Hematopoietic multipotent progenitor cell treated with erythropoietin and hydrocortisone succinate and interleukin-3 and kit ligand, for 6 days (in vitro differentiated cells): ENCODE measurements at places on chromosomes 5 and 9.
A peak's percentile ranks its signal among the peaks of the same experiment; 100 is the strongest.

GRCh38 chr5:55568654-55569512 lies 34.1 kb upstream of the PLPP1 start:
- DNase-seq: peak; percentile 72

DNA sequence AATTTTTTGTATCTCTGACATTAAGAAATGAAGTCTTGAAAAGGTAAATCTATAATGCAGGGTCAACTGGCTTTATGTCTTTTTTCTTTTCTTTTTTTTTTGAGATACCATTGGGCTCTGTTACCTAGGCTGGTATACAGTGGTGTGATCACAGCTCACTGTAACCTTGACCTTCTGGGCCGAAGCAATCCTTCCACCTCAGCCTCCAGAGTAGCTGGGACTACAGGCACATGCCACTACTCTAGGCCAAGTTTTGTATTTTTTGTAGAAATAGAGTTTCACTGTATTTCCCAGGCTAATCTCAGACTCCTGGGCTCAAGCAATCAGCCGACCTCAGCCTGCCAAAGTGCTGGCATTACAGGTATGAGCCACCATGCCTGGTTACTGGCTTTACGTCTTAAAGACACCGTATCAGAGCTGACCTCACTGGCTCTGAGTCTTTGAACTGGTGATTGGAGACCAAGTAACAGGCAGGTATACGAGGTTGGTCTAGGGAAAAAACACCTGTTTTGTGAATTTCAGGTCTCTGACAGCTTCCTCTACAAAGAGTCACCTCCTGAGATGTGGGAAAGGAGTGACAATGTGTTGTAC lies 70.4 kb upstream of the GPBP1 start:
- DNase-seq: no peak

DNA sequence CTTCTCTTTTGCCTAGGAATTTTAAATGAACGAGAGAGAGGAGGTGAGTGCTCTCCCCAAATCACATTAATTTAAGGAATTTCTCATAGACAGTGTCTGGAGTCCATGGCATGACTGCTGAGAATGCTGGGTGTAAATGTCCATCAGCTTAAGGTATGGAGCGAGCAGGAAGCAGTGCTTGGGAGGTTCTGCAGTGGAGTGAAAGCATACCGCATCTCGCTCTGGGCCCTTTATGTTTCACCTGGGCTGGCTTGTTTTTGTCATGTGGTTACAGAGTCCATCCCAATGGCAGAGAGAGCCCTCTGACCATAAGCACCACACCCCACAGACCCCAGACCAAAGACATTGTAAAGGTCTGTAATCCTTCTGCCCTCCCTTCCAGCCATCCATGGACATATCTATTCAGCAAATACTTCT lies 20.6 kb upstream of the TNFAIP8 start:
- no peak for DNase-seq

- DNase-seq: no peak
These were observed 45.6 kb upstream of the JADE2 start for GRCh38 chr5:134479839-134480238.

DNA sequence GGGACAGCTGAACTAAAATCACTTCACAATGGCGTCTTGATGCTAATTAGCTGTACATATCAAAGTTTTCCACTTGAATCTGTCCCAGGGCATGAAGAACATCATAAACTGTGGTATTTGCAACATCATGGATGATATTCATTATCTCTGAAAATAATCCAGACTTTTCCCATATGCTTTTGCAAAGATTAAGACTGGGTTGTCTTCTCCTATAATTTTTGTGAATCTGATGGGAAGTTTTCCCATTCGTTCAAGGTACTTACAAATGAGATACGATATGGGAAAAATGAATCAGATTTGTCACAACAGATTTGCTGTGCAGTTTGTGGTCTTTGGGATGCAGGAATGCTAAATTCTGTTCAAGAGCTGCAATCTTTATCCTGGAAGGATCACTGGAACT lies 17.4 kb upstream of the ADAMTS16 start:
- DNase-seq: no peak

DNA sequence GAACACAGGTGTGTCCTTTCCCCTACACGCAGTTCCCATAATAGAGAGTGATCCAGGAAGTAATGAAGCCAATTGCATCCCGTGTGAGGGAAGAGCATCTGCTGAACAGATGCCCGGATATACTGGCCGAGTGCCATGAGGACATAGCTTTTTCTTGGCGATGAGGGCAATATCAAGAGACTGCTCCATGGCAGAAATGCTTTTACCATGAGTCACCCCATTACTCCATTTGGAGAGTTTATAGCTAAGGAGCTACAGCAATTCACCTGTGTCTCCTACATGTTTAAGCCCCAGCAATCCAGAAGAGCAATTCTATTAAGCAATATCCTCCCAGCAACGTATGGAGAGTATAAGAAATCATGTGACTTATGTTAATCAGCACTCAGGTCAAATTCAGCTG lies 222.0 kb upstream of the KLF4 start:
- no peak for DNase-seq

DNA sequence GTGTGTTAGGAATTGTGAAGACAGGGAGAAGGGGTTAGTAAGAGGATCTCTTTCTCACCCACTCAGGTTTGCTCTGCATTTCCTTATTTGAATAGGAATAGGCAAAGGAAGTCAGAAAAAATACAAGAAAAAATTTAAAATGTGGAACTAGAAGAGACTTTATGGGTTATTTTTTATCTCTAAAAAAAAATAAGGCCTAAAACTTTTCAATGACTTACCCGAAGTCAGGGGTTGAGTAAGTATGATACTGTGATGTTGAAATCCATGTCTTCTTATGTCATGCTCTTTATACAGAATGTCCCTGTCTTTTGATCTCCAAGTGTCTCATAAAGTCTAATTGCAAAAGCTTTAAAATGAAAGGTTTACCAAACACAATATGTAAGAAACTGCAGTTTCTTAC lies 148.3 kb upstream of the PIK3R1 start:
- DNase-seq: peak; percentile 5

DNA sequence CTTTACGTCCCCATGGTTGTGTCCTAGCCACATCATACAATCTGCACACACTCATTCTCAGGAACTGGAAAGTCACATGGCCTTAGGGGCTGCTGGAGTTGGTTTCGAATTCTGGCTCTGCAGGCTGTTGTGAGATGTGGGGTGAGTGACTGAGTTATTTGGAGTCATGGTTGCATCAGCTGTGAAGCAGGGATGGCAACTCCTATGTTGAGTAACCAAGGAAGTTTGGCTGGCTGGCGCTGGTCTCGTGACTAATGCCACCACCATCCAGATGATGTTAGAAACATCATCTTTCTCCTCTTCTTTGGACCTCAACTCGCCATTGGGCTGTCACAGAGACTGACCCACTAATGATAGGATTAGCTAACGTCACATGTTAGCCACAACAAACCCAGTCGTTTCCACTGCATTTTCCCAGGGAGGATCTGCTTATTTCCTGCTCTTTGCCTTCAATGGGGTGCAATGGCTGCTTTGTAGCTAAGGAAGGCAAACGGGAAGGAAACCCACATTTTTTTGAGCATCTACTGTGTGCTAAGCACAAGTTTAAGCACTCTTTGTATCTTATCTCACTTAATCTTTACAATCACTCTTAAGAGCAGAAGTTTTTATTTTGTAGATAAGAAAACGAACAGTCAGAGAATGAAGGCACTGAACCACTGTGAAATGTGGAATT lies 78.1 kb upstream of the UBTD2 start:
- DNase-seq: no peak

- no peak for DNase-seq
These were observed 13.4 kb upstream of the CCL27 start for GRCh38 chr9:34675869-34676268.

GRCh38 chr5:132110930-132111329 lies 37.3 kb downstream of the CSF2 start:
- DNase-seq: no peak

DNA sequence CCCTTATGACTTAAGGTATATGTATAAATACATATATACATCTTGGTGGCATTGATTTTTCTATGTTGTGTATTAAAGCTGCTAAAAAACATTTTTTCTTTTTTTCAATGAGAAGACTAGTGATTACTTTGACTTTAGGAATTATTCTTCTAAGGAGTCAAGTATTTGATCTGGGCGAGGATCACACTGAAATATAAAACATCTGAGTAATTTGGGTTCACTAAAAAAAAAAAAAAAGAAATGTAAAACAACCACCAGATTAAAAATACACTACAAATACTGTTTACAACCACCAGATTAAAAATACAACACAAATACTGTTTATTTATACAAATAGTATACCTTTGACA lies 9.0 kb downstream of the UBAP1 start:
- no peak for DNase-seq

- peak; percentile 15 for DNase-seq
These were observed 193.1 kb downstream of the DCP2 start for GRCh38 chr5:113169720-113170119.

GRCh38 chr5:106768392-106768791 lies 902.3 kb downstream of the EFNA5 start:
- no peak for DNase-seq

DNA sequence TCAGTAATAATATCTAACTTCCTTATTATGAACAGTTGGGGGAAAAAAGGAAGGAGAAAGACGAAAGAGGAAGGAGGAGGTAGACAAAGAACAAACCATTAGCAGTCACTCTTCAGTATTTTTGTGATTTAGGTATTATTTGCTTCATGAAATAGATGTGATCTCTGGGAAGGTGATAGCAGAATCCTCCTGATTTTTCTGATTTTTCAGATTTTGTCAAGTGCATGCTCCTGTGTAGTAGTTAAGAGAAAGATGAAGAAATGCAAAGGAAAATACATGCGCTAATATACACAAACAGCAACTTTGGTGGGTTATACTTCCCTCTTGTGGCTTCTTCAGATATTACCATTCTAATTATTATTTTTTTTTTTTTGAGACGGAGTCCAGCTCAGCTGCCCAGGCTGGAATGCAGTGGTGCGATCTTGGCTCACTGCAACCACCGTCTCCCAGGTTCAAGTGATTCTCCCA lies 31.6 kb downstream of the LMNB1 start:
- DNase-seq: peak; percentile 77

- DNase-seq: peak; percentile 39
These were observed 1.2 kb downstream of the PTBP3 start for GRCh38 chr9:112332214-112332613.

DNA sequence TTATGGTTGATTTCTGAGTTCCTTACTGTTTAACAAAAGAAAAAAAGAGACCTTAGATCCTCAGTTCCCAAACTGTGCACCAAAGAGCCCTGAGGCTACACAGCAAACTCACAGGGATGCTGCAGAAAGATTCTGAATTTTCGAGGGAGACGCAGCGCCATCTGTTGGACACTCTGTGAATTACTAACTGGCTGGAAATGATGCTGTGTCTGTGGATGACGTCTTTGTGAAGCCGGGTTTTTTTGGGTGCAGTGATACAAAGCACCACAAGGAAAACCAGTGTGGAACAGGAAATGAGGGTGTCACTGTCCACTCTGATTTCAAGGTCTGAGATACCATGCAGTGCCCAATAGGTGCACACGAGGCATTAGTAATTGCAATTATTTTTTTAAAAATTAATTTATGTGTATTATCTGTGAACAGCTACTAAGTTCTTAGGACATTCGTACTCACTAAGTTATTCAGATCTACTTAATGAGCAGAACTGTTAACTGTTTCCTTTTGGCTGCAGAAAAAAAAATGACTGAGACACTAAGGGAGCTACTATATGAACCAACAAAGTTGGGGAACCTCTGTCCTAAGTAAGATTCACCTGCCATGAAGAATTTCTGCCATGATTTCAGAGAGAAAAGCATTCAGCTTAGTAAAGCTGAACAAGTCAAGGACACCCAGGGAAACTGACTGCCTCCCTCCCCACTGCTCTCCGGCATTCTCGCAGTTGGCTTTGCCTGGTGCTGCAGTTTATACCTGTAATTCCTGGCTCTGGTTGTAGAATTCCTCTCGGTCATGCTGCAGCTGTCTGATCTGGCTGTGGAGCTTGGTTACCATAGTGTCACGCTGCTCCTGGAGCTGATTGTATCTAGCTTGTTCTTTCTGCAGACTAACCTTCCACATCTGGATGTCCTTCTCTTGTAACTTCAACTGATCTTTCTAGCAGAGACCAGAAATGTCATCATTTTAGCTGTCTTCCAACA lies 23.4 kb downstream of the SPACA9 start:
- DNase-seq: peak; percentile 90

DNA sequence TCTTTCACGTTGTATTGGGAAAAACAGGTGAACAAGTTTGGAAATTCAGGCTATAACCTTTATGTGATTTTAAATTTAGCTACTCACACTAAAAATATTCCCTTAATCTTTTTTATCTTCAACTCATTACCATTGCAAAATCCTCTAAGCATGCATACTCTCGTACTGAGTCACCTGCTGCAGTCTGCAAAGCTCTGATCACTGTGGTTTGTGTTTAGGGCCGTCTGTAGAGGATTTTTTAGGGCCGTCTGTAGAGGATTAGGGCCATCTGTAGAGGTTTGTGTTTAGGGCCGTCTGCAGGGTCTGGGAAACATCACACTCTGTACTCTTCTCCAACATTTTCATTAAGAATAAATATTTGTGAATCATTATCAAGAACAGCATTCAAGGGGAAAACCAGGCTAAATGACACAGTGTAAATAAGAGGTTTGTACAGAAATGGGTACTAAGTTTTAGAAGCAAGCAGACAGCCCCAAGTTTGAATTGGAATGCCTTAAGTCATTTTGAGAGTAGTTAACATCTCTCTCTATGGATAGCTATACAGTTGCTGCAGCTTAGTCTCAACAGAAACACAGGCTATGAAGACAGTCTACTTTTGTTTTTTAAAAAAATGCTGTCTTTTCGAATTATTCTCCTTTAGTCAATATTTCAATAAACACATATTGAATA lies 155.0 kb upstream of the TSLP start:
- DNase-seq: no peak

- no peak for DNase-seq
These were observed 5.2 kb upstream of the FCN2 start for GRCh38 chr9:134875371-134875770.

GRCh38 chr9:132001567-132001966 lies 78.1 kb downstream of the MED27 start:
- no peak for DNase-seq

DNA sequence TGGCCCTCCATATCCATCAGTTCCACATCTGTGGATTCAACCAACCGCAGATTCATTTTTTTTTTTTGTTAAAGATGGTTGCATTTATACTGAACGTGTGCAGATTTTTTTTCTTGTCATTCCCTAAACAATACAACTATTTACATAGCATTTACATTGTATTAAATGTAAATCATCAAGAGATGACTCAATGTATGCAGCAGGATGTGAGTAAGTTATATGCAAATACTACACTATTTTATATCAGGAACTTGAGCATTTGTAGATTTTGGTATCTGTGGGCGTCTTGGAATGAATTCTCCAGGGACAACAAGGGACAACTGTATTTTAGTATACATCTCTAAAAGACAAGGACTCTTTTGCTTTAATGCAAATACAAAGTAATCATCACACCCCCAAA lies 299.2 kb upstream of the ZNF608 start:
- DNase-seq: no peak

GRCh38 chr5:134267366-134268018 lies 41.6 kb upstream of the PPP2CA start:
- no peak for DNase-seq
